ENCODE measurements at places on chromosomes 12 and 14.

DNA sequence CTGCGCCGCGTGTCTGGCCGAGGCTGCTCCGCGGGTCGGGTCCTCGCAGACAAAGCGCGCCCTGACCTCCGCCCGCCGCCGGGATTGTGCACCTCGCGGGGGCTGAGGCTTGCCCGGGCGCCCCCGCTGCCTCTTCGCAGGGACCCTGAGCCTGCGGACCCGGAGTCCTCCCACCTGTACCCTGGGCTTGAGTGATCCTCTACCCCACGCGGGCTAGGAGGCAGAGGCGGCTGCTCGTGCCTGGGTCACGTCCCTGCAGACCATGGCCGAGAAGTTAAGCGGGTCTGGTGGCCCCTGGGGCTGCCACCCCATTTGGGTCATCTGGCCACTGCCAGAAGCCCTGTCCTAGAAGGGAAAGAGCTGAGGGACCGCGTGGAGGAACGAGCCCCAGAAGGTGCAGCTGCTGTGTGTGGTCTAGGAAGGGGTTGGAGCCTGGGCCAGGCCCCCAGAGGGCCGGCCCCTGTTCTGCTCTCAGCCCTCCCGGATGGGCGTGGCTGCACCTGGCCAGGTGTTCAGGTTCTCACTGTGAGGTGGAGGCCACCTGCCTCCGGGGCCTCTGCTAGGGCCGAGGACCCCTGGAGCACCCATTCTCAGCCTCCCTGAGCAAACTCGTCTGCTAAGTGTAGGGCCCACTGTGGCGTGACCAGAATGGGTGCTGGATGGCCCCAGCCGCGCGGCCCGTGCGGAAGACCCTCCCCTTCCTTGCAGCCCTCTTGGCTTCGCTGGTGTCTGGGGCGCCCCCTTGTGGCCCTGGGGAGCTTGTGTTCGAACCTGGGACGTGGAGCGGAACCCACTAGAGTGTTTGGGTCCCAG is 49.6 kb downstream of the LRCOL1 start:
- peak; percentile 67 for DNase-seq

DNA sequence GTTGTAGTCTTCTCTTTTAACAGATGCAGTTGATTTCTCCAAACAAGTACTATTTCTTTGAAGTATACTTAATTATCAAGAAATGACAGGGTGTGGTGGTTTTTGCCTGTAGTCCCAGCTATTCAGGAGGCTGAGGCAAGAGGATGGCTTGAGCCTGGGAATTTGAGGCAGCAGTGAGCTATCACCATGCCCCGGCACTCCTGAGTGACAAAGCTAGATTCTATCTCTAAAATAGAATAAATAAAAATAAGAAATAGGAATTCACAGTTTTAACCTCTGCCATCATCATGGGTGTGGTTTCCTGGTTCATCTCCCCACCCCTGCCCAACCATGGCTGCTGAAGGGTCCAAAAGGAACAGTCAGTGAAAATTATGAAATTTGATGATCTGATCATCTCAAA is 290.2 kb upstream of the FLRT2 start:
- DNase-seq = no peak

DNA sequence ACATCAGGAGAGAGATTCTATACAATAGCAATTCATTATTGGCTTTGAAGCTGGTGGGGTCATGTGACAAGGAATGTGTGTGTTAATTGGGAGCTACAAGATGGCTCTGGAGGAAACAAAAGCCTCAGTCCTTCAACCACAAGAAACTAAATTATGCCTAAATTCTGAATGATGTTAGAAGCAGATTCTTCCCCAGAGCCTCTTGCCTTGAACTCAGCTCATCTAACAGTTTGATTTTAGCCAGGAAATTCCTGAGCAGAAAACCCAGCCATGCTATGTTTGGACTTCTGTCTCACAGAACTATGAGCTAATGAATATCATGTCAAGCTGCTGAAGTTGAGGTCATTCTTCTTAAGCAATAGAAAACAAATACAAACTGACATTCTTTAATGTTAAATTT is 274.7 kb downstream of the SLC6A15 start:
- no peak for DNase-seq

GRCh38 chr12:108724054-108724889 is 7.0 kb downstream of the CORO1C start:
- no peak for DNase-seq

- no peak for DNase-seq
These were observed 391.2 kb downstream of the NOVA1 start for GRCh38 chr14:26206640-26207039.

GRCh38 chr12:39145175-39145999 is 240.0 kb upstream of the CPNE8 start:
- DNase-seq = no peak

DNA sequence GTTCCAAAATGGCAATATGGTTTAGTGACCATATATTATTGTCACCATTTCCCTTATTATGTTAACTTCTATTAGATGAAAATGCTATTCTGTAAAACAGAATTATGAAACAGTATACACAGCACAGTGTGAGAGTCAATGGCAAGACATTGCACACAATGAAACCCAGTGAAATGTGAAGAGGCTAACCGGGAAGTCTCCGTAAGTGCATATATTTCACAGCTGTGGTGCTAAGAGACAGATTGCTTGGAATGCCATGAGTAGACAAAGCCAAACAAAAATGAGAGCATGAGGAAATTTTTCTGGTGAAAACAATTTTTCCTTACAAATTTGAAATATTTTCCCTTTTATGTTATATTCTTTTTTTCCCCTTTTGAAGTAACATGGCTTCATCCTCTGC is 49.4 kb downstream of the DYRK2 start:
- no peak for DNase-seq

GRCh38 chr14:85731186-85731585 is 201.2 kb downstream of the FLRT2 start:
- DNase-seq = no peak

GRCh38 chr14:99910337-99911309 is 117.4 kb downstream of the EML1 start:
- DNase-seq = no peak

DNA sequence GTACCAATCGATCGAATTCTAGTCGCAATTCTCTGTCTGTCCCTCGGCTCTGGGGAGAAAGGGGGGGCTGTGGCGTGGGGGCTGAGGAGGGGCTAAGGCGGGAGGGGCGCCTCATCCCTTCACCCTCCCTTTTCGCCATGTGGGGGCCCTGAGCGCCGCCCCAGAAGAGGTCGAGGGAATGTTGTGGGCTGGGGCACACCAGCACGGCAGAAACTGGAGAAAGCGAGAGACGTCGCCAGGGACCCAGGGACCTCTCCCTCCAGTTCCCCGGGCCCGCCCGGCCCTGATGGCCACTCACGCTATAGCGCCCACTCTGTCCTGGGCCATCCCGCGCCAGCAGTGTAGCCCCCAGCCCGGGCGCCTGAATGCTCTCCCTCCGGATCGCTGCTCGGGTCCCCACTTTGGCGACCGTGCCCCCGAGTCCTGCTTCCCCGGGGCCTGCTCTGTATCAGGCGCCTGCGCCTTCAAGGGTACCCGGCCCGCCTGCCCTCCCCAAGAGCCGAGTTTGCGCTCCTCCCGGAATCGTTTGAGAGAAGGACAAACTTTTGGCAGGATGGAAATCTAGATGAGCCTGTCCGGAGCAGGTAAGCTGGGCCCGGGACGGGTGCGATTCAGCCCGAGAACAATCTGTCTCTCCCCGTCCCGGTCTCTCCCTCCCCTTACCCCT is 62.6 kb downstream of the SMUG1 start:
- no peak for DNase-seq

DNA sequence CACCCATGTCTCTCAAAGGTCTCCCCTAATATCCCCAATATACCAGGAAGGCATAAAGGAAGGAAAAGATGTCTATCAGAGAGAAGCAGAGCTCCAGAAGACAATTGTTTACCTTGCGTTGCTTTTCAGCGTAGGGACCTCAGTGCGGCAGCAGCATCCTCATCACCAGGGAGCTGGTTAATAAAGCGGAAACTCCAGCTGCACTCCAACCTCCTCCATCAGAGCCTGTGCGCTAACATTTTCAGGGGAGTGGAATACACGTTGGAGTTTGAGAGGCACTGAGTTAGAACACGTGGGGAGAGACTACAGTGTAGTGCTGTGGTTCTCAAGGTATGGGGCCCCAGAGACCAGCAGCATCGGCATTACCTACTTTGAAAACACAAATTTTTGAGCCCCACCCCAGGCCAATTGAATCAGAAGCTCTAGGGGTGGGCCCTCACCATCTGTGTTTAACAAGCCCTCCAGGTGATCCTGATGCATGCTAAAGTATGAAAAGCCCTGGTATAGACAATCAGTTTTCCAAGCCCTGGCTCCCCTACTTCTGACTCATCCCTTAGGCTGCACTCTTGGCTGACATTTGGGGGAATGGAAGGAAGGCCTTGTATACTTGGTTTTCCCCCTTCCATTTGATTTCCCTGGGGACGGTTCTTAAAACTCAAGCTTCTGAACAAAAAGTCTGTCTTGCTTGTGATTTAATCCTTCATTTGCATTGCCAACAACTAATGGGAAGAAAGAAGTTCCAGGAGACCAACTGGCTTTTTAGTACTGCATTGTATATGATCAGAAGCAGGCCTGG is 419.0 kb upstream of the CCDC196 start:
- DNase-seq = no peak

DNA sequence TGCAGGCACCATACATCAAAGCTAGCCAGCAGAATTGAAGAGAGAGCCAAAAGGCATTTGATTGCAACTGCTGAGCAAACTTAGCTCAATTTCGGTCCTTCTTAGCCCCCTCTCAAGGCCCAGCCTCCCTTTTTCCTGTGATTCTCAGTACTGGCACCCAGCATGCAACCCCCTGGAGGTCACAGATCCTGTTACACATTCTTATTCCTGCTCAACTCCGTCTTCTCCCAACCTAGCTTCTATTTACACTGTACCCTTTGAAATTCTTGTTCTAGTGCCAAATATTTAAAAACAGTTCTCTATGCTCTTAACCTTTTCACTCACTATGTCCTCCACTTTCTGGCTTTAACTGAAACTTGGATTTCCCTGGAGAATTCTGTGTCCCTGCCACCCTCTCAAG is 131.3 kb upstream of the CPSF6 start:
- no peak for DNase-seq

DNA sequence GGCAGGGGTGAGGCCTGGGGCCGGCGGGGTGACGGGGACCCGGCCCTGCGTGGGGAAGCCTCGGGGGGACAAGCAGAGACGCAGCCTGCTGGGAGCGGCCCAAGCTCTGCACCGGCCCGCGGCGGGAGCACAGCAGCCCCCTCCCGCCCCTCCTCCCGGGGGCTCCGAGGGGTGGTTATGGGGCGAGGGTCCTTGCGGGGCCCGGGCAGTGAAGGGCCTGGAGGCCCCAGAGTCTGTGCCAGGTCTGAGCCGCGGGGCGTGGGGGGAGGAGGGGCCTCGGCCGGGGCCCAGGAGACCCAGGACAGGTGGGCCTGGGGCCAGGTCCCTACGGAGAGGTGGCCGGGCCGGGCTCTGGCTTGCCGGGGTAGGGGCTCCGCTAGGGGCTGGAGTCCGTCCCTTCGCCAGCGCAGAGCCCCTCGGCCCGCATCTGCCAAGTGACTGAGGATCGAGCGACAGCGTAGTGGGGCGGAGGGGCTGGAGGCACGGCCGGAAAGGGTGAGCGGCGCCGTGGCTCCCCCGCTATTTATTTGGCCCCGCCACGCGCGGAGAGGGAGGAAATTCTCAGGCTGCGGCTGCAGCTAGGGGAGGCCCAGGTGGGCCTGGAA is 495 bp downstream of the TMEM121 start:
- no peak for DNase-seq

DNA sequence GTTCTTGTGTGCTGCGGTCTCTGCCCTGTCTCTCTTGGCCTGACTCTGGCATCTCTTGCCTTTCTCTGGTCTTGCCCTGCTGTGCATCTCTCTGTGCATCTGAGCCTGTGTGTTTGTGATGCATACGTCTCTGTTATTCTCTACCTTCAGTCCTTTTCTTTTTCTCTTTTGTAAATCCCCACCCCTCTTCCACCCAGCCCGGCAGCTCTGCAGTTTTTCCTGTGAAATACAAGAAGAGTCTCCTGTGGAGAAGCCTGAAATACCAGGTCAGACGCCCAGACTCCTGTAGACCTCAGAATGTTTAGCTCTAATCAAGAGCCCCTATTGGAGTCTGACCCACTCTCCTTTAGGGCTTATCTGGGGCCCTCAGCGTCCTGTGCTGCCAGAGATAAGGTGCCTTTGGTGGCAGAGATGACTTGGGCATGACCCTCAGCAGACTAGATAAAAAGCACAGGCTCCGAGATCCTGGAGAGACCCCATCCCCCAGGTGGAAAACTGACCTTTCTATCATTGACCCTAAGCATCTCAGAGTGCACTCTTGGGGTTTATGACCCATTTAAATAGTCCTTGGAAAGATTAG is 167.5 kb upstream of the SRRM4 start:
- no peak for DNase-seq

DNA sequence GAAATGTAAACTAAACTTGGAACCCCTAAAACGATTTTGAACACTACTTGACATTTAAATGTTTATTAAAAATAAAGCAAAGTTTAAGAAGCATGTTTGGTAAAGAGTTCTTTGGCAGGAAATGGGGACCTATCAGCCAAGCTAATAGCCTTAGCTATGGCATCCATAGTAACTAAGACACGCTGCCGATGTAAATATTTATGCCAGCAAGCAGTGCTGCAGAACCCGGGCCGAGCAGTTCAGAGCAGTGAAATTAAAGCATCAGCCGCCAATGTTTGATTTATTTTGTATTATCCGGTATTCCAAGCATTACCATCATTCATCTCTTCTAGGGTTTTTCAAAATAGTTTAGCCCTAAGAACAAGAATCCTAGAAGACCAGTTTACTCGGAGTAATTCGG is 61.6 kb downstream of the PPP2R5C start:
- DNase-seq = peak; percentile 84

DNA sequence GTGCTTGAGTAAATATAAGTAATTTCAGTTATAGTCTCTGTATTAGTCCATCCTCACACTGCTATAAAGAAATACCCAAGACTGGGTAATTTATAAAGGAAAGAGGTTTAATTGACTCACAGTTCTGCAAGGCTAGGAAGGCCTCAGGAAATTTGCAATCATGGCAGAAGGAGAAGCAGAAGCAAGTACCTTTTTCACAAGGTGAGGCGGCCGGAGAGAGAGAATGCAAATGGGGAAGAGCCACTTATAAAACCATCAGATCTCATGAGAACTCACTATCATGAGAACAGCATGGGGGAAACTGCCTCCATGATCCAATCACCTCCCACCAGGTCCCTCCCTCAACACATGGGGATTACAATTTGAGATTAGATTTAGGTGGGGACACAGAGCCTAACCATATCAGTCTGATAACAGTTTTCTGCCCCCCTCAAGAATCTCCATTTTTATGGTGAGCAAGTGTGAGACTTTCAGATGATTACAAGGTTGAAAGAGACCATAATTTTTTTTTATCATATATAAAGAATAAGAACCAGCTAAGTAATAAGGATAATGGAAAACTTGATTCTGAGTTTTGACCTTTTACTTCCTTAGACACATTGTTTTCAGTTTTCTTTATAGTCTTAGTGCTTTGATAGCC is 35.6 kb downstream of the LEMD3 start:
- DNase-seq = no peak

Measured in CD4-positive, alpha-beta T cell treated with Interleukin-21 for 1 hour (primary cell).